Mesothelial cell of epicardium (in vitro differentiated cells): ENCODE measurements at places on chromosomes 5 and 9.

DNA sequence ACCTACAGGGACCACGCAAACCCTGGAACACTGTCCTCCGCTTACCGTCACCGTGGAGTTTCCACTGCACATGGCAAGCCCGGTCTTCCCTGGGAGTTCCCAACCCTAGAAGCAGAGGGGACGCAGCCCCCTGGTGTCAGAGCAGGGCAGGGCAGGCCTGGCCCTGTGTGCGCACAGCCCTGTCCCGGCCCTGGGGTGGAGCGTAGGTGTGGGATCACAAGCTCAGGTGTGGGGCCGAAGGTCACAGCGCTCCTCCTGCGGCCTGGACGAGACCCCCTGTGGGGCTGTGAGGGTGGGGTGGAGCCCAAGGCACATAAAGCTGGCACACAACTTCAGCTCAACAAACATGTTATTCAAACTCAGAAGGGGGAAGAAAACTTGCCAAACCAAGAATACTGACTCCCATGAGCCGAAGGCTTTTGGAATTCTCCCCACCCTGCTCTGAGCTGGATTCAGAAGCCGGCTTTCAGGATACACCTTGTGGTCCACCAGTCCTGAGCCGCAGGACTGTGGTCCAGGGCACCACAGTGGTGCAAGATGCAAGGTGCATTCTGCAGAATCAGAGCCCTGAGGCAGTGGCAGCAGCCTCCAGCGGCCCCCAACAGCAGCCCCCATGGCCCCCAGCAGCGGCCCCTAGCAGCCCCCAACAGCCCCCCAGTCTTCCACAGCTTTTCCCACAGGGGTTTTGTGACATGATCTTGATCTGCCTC is 11.8 kb upstream of the EXOC3 start:
- DNase-seq, result no peak

DNA sequence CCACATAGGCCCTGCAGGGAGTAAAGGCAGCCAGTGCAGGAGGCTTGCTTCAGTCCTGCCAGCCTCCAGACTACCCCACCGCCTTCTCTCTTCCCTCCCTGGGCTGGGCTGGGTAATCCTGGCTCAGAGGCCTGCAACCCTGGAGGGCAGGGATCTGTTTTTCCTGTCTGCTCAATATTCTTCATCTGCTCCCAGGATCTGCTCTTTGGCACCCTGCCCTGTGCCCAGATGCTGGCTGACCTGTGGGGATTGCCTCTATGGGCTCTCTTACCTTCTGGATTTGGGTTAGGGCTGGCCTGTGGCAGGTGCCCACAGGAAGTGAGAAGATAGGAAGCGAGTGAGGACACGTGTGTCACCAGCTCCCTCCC is 7.3 kb upstream of the ANGPTL2 start:
- no peak for DNase-seq

DNA sequence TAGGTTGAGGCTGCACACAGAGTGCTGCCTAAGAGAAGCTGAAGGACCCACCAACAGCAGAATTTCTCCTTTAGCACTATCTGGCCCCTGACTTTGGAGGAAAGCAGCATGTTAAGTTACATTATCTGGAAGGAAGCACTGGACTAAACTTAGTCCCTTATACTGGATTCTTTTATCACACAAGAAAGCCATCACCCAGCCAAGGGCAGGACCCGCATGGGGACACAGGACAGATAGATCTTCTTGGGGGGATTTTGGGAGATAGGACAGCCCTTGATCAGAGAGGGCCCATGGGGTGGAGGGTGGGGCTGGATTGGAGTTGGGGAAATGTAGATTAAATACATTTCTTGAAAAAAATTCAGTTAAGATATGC is 14.4 kb downstream of the ANKRD33B start:
- no peak for DNase-seq

- DNase-seq, result no peak
These were observed 404.4 kb downstream of the ZNF608 start for GRCh38 chr5:124342027-124342471.

GRCh38 chr9:105957830-105958229 is 263.5 kb downstream of the TMEM38B start:
- DNase-seq, result no peak

GRCh38 chr9:121239071-121239470 is 28.9 kb upstream of the GSN start:
- DNase-seq, result no peak

DNA sequence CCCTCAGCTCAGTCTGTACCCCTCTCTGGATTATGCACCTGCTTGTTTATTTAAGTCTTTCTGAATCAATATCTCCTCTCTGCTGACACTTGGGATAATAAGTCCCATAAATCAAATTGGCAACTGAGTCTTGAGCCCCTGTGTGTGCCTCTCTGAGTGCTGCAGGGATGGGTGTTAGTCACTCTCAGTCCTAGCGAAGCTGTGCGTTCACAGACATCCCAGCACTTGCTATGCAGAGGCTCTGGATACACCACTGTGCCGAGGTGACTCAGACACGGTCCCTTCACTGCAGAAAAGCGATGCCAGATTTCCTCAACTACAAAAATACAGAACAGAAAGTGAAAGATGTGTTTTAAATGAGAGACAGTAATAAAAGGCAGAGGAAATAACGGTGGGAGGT is 4.1 kb upstream of the KCNMB1 start:
- no peak for DNase-seq

DNA sequence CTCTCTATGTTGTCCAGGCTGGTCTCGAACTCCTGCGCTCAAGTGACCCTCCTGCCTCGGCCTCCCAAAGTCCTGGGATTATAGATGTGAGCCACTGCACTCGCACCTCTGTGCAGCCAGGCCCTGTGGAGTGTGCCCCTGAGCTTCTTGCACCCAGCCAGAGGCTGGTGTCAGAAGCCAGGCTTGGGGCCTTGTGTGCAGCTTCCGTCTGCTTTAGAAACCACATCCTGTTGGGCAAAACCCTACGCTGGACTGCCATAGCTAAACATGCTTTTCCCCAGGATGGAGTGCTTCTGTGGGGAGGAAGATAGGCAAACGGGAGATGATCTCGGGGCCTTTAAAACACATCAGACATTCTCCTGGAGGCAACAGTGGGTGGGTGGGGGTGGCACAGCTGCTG is 40.1 kb downstream of the PRRT1B start:
- DNase-seq, result no peak

- no peak for DNase-seq
These were observed 115.3 kb downstream of the UNC13B start for GRCh38 chr9:35277171-35277520.

- DNase-seq, result no peak
These were observed 2.8 kb downstream of the GRHPR start for GRCh38 chr9:37425298-37425752.

GRCh38 chr5:157599565-157599964 is 24.0 kb upstream of the ADAM19 start:
- no peak for DNase-seq
